ENCODE measurements at places on chromosomes 4 and X. TPM values are rescaled to one million over a fixed set of nuclear protein-coding genes. Genes with fewer than 3 reads are reported as not detected.

MXRA5 gene
- 0.46 TPM for total RNA-seq

ATOH1 gene
- total RNA-seq: not detected

ARAP2 gene
- total RNA-seq: 3.3 TPM

BTC gene
- not detected for total RNA-seq
